ENCODE measurements at places on chromosomes 13 and 19.

DNA sequence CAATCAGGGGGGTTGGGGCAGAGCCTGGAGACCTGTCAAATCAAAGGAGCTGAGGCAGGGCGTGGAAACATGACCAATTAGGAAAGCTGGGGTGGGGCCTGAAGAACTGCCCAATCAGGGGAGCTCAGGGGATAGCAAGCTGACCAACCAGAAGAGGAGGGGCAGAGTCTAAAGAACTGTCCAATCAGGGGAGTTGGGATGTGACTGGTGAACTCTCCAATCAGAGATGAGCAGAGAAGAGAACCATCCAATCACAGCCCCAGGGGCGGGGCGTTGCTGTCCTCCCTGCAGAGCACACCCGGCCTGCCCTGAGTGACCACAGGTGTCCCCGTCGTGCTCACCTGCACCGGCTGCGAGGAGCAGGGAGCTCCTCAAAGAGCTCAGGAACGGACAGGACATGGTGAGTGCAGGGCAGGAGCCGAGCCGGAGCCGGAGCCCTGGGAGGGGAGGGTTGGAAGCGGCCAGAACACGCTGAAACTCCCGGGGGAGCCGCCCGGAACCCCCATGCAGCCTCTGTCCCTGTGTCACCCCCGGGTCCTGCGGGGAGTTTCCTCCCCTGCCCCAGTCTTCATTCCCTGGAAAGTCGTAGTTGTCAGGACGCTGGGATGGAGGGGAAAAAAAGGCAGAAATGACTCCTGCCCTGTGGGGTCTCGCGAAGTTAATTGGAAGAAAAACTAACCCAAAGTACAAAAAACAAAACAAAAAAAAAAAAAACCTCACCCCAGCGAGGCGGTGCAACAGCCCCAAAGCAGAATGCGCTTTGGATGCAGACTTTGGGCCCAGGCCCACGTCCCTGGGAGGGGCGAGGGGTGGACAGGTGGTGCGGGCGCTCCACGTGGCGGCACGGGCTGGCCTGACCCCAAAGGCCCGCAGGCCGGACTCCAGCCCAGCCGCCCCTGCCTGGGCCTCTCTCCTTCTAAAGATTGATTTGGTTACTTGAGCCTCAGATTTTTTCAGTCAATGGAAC, at the start of gene ZNF556:
ZNF556 (plus strand) TSS at position 311 of the 967 bp plus-strand sequence; CDS start at position 398, 87 bp downstream.
- no peak for DNase-seq

DNA sequence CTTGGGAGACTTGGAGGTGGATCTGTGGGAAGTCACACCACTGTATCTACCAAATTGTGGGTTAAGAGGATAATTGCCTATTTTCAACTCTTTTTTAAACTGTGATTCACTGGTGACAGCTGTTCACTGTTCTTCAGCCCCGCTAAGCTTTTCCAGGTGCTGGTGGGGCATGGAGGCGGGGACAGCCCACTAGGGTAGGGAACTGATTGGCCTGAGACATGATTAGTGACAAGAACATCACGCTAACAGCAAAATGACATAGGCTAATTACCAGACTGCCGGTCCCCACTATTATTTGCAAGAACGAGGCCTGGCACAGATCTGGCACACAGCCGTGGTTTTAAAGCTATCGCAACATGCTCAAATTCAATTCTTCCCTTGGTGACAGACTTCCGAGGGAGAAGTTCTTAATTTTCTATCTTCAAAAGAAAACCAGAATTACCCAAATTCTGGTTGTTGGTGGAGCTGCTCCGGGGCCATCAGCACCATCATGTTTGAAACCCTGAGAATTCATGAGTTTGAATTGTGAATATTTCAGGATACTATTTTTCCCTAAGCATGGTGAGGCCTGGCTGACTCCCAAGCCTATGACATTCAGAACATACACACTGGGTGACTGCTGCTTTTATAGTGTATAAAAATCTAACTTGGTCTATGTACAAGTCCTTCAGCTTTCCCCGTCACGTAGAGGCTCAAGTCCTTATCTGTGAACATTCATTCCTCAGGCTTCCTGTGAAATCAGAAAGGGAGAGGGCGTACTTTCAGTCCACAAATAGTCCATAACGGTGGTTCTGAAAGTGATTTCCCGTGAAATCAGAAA, 17.9 kb downstream of the DOCK9 start:
- DNase-seq, result no peak

DNA sequence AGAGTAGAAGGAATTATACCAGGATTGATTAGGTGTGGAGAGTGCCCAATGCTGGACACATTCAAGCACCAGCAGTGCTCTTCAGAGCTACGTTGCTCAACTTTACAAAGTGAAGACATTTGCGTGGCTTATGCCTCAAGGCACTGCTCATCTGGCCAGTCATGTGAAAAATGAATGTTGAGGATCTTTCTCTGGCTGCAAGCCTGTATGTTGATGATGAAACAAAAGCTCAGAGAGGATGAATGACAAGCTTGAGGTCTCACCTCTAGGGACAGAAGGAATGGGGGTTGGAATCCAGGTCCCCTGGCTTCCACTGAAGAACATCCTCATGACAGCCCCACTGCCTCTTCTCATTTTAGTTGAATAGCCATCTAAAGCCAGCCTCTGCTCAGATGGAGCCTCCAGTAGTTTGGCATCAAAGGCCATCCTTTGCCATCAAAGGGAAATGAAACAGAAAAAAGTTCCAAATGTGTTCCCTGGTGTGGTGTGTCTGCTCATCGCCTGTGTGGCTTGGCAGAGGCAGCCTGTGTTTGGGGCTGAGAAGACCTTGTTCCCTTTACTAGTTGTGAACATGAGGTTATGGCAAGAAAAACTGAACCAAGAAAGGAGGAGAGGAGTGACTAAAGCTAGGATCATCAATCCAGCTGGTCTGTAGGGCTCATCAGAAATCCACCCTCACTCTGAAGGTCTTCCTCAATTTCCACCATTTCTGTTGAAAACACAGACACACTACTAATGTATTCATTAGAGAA, 114.0 kb upstream of the KL start:
- DNase-seq, result no peak

DNA sequence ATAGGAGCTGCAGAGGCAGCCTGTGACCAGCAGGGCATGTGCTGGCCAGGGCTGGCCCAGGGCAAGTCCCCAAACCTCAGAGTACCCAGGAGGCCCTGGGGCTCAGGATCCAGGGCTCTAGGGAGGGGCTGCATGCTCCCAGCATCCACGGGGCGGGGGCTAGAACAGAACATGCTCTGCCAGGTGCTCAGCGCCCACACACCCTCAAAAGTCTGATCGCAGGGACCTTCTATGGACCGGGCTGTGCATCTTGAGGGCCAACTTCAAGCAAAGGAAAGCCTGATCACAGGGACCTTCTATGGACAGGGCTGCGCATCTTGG, 33.5 kb downstream of the ELL start:
- DNase-seq, result no peak

DNA sequence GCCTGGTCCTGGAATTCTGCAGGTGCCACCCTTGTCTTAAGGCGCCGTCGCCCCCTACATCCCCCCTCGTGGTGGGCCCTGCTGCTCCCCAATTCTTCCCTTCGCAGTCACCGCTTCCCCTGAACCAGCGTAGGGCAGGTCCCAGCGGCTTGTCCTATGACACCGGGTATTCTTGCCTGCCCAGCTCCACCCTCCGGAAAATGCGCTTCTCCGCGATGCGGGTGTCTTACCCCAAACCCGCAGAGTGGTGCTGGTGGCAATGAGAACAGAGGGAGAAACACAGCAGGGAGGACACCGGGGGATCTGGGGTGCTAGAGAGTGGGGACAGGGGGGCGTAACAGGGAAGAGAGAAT, 9.0 kb downstream of the ZNF808 start:
- no peak for DNase-seq

DNA sequence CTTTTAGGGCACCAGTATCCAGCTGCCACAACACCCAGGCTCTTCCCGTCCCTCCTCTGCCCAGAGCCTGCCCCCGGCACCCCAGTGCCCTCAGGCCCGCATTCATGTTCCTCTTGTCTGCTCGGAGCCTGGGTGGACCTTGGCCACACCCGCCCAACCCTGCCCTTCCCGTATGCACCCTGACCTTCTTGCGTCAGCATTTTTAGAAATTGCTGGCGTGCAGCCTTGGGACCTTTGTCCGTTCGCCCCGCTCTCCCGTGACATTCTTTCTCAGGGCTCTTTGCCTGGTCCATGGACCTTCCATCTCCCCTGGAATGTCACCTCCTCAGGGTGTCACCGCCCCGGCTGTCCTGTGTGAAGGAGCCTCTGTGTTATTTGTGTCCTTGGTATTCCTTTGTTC, 7.6 kb downstream of the NUCB1 start:
- DNase-seq, result no peak

- DNase-seq, result no peak
These were observed 73.8 kb downstream of the GADD45B start for GRCh38 chr19:2549701-2550191.

GRCh38 chr13:77908531-77908930, 10.1 kb downstream of the EDNRB start:
- DNase-seq, result no peak

GRCh38 chr19:5822181-5822844, 17.2 kb downstream of the FUT6 start:
- no peak for DNase-seq

DNA sequence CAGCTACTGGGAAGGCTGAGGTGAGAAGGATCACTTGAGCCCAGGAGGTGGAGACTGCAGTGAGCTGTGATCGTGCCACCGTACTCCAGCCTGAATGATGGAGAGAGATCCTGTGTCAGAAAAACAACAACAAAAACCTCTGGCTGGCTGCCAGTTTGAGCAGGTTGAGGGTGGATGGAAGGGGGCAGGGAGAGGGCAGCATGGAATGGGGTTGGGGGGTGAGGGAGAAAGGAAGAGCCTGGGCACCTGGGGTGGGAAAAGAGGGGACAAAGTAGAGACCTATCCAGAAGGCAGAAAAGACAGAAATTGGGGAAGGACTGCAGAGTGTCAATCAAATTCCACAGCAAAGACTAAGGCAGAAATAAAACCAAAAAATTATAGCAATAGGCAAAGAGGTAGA, 4.7 kb downstream of the SLC1A5 start:
- no peak for DNase-seq

DNA sequence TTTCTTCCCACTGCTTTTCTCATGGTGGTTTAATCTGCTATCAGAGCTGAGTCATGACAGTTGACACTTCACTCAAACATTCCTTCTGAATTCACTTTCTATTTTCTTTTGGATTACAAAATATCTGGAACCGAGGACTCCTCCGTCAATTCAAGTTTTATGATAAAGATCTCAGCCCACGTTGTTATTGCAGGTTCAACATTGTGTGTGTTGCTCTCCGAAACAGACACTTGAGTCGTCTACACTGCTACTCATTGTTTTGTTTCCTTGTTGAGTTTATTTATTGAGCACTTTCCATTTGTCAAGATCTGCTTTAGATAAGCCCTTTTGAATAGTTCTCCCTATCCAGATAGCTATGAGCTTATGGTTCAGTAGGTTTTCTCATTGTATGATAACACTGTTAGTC, 636.1 kb upstream of the GPC6 start:
- no peak for DNase-seq

DNA sequence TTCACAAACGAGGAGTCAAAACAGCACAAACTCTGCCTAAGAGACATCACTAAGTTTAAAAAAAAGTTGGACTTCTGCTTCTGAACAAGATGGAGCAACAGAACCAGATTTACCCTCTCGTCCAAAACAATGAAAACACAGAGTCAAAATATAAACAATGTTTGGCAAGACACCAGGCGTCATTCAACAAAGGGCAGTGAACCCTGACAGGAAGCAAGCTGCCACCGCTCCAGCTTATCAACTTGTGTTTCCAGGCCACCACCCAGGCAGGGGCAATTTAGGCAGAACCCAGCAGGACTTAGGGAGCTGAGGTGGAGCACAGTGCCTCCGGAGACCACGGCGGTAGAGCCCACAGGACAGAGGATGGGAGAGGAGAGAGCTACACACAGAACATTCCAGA, 8.6 kb upstream of the NAPA start:
- no peak for DNase-seq

DNA sequence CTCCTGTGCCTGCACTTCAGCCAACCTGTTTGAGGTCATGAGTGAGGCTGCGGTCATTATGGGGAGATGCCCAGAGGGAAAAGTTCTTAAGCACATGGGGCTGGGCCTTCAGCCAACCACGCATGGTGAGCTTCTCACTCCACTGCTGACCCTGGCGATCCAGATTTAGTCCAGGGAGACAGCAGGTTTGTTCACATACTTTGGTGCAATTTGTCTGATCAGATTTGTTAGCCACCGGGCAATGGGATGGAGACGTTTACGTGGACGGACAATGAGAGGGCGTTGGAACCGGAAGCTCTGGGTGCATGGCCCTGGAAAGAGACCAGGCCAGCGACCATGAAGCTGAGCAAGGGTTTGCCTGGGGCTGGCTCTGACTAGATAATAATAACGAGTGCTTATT, 56.2 kb downstream of the RGCC start:
- DNase-seq, result no peak

DNA sequence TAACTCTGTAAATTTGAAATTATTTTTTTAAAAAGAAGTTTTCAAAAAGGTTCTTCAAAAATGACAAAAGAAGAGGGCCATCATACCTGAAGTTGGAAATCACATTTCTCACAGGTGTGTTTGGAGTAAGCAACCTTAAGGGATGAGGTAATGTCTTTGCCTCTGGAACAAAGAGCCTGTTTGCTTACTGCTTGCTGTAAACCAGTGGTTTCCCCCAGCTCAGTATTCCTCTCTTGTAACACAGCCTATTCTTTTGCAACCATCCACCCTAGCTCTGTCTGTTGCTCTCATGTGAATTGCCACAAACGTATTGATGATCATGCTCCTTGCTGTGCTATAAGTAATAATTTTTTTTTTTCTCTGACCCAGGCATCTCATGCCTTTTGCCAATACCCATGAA, 38.1 kb downstream of the UCHL3 start:
- no peak for DNase-seq

DNA sequence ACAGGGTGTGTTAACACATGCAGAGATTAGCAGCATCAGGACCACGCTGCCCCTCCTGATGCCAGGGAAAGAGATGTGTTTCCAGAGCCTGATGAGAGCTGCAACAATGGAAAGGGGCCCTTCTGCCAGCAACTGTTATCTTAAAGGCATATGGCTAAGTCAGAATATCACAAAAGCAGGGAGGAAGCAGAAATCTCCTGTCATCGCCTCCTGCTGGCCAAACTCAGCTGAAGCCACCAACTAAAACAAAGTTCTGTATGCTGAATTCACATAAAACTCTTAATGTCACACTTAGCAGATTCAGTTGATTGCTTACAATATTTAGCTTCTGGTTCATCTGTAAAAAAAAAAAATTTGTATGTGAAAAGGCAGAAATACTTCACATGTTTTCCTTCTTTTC, 178.2 kb downstream of the GPC5 start:
- peak; percentile 23 for DNase-seq

Data from H1 (cell line).